ENCODE measurements at places on chromosomes 5 and 9. TPM values are rescaled to one million over a fixed set of nuclear protein-coding genes. Genes with fewer than 3 reads are reported as not detected.

Gene RHOBTB3
- total RNA-seq = 2.4 TPM

DNA sequence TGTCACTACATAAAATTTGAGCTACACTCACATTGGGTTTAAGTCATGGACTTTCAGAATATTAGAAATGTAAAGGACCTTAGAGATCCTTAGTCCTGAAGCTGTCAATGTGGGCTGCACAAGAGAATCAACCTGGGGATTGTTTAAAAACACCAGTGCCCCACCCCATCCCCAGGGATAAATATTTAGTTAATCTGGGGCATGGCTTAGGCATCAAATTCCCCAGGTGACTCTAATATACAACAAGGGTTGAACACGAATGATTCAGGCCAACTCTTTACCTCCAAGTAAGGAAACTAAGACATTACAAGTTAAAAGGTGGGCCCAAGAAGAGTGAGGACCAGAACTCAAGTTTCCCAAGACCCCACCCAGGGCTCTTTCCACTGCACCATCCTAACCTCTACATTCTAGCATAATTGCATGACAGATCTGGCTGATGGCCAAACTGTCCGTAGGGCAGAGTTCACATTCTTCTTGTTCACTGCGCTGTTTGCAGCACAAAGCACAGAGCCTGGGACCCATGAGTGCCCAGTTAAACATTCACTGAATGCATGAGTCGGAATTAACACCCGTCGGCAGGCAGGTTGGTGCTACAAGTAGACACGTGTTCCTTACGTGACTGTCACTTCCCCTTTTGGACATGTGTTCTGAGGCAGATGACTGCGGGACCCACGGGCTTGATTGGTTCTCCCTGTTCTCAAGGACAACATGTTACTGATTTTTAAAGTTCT lies 25.2 kb downstream of the CYFIP2 start:
- DNase-seq = no peak

GRCh38 chr5:138668451-138669380 lies 84.5 kb upstream of the CTNNA1 start:
- DNase-seq = peak; percentile 46

Gene DOCK2
- 2.0 TPM for total RNA-seq

GRCh38 chr9:21251638-21252037 lies 11.8 kb upstream of the IFNA14 start:
- no peak for DNase-seq

Gene ADGRD2
- total RNA-seq = 0.07 TPM

Gene SNCAIP
- total RNA-seq = not detected

DNA sequence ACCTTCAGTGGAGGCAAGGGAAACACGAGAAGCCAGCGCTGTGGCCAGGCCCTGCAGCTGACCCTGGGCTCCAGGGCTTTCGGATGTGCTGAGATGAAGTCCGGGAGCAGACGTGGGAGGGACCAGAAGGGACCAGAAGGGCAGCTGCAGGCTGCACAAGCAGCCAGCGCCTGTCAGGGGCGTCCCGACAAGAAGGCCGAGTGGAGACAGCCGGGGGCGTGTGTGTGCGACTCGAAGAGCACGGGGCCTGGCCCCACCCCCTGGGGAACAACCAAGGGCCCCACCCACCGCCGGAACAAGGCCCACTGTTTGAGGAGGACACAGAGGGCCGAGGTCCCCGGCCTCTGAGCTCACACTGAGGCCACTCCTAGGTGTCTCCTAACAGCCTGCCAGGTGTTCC lies 31.4 kb downstream of the SLC12A7 start:
- DNase-seq = no peak

GRCh38 chr9:89993678-89994630 lies 389.1 kb downstream of the GADD45G start:
- DNase-seq = no peak

DNA sequence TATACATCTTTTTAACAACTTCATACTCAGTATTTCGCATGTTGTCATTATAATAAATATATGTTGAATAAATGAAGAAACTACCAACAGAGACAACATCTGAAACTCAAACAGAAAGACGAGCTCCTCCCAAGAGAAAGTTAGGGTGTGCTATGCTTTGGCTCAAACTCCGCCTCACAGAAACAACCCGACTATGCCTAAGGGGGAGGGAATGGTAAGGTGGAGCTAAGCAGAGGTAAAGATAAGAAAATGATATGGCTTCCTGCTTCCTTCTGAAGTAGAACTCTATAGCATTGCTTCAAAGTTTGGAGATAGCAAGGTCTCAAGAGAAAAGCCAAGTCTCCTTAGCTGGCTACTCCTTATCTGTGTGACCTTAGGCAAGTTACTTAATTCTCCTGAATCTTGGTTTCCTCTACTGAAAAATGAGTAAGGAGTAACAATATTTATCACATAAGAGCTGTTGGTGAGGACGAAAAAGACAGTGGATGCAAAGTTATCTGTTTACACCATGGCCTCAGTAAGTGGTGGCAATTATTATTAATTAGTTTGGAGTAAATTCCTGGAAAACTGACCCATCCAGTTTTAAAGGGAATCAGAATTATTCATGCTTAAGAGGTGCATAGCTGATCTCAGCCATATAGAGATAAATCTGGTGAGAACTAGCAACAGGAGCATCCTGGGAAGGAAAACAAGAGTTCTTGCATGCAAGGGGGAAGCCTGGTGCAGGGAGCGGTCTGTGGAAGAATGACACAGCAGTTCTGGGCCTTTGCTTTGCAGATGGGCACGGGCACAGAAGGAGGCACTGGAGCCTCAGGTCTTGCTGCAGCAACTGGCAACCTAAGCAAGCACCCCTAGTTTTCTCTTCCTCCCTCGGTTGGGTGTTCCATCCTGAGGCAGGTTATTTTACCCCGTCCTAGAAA lies 73.3 kb downstream of the GLIS3 start:
- no peak for DNase-seq

Gene INSL4
- total RNA-seq = not detected

DNA sequence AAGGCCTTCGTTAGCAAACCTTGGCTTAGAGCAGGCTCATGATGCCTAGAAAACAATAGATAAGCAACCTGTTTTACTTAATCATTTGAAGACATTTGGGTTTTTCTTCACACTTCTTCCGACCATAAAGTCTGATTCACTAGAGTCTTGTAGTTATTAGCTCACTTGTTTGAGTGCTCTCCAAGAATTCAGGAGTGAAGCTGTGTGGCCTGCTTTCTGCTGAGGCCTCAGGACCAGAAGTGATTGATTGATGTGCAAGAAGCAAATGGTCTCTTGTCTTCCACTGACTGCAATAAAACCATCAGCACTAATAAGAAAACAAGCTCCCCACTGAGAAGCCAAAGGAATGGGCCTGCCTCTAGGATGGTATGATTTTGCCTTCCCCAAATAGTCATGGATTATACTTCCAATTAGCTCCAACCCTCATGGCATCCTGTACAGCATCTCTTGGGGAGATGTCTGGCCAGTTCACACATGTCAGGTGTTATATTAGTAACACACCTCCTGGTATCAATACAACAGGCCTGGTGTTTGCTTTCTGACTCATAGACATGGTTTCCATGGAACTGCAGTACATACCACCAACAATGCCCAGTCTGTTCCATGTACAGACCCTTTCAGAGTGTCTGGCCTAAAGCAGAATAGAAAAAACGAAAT lies 317.6 kb downstream of the CWC27 start:
- DNase-seq = peak; percentile 82

Gene GPRIN1
- total RNA-seq = 16.9 TPM

Gene PCDHGA9
- 0.68 TPM for total RNA-seq
